Activated CD8-positive, alpha-beta memory T cell treated with anti-CD3 and anti-CD28 coated beads for 1 hour (primary cell): ENCODE measurements at places on chromosomes 4 and X.
A peak's percentile ranks its signal among the peaks of the same experiment; 100 is the strongest.

DNA sequence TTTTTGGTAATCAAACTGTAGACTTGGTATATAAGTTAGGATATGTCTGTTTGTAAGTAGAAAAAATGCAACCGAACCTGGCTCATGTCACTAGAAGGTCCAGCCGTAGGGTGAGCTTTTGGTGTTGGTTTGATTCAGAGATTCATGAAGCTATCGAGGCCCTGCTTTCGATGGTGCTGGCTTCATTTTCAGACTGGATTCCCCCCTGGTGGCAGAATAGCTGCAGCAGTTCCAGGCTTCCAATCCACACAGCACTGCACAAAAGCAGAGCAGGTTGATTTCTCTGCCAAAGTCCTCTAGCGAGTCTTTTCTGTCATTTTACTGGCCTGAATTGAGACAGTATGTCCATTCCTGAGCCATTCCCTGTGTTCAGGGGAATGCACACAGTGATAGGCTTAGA, 33.1 kb downstream of the PDK3 start:
- DNase-seq = no peak

- peak; percentile 27 for DNase-seq
These were observed 34.2 kb downstream of the WDR13 start for GRCh38 chrX:48631376-48632090.

- DNase-seq = no peak
These were observed 62.0 kb downstream of the AWAT2 start for GRCh38 chrX:69987691-69988090.

- no peak for DNase-seq
These were observed 1.1 kb downstream of the SOWAHB start for GRCh38 chr4:76896614-76897535.

GRCh38 chrX:139483699-139484098, 46.8 kb upstream of the F9 start:
- no peak for DNase-seq

- DNase-seq = no peak
These were observed 90.5 kb upstream of the TRIM2 start for GRCh38 chr4:153113838-153114105.

GRCh38 chrX:18534949-18535348, 109.5 kb downstream of the CDKL5 start:
- DNase-seq = no peak

DNA sequence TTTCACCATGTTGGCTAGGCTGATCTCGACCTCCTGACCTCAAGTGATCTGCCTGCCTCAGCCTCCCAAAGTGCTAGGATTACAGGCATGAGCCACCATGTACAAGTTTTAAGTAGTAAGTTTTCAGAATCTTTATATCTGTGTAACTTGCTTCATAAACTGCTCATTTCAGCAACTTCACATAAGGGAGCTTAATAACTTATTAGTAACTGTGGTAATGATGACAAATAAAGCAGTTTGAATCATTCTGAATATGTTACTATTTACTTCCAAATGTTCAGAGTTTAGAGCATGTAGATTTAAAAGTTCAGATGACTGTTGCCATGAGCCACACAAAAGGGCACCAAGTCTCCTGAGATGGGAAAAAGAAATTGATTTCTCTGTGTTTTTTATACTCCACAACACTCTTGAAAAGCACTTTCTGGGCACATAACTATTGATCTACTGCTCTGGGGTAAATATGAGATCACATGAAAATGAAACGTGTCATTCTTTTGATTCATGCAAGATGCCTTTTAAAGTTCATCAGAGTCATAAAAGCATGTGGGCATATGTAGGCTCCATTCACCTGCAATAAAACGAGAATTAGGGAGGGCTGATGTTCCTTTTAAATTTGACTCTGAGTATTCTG, 14.1 kb upstream of the CA5B start:
- DNase-seq = no peak

DNA sequence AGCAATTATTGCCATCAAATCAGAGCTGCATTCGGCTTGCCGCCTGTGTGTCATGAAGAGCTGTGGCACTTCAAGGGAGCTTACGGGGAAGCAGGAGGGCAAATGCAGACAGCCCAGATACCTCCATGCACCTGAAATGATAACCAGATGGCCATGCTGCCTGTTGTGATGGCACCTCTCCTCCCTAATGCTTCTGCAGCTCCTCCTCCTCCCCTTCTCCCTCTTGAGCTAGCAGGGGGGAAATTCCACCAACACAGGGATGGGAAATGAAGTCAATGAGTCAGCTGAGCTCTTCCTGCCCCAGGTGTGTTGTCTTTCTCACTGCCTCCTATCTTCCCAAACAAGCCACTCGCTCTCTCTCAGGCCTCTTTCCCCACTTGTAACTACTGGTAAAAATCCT, 565.0 kb downstream of the BCOR start:
- no peak for DNase-seq

DNA sequence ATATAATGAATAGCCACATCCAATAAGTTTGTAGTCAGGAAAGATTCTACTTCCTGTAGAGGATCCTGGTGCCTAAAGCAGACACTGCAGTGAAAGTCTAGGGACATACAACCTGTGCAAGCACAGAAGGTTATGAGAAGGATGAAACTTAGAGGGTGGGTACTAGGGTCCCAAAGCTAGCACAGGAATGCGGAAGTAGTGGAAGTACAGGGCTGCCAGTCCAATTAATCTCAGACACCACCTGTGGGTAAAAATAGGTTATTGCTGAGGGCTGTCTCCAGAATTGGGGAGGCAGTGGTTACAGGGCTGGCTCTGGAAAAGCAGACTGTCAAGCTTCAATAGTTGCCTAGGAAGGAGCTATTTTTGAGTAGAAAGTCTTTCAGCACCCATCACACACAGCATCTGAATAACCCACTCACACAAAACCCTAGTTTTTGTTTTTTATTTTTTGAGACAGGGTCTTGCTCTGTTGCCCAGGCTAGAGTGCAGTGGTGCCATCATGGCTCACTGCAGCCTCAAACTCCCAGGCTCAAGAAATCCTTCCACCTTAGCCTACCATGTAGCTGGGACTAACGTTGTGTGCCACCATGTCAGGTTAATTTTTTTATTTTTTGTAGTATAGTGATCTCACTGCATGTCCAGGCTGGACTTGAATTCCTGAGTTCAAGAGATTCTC, 50.8 kb upstream of the ELF2 start:
- no peak for DNase-seq

- no peak for DNase-seq
These were observed 25.1 kb downstream of the DDX60 start for GRCh38 chr4:168293386-168293975.

GRCh38 chr4:144599621-144600020, 46.3 kb upstream of the HHIP start:
- DNase-seq = no peak

- DNase-seq = peak; percentile 19
These were observed 33.7 kb upstream of the STX18 start for GRCh38 chr4:4575284-4576211.

DNA sequence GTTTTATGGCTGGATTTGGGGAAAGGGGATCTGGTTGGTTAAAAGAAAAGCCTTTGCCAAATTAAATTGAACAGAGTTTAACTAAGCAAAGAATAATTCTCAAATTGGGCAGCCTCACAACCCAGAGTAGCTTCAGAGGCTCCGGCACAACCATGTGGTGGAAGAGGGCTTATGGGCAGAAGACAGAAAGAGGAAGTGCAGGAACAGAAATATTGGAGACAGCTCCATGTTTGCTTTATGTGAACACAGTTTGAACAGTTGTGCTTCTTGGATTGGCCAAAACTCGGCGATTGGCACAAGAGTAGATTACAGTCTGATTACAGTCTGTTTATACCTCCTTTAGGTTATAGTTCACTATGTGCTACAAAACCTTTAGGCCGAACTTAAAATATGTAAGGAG, 562.7 kb downstream of the TRIML1 start:
- no peak for DNase-seq

GRCh38 chr4:143352720-143353119, 16.0 kb downstream of the GAB1 start:
- no peak for DNase-seq

- DNase-seq = no peak
These were observed 23.1 kb upstream of the ARMCX2 start for GRCh38 chrX:101682723-101683122.

- no peak for DNase-seq
These were observed 45.7 kb upstream of the HPF1 start for GRCh38 chr4:169803413-169803812.

DNA sequence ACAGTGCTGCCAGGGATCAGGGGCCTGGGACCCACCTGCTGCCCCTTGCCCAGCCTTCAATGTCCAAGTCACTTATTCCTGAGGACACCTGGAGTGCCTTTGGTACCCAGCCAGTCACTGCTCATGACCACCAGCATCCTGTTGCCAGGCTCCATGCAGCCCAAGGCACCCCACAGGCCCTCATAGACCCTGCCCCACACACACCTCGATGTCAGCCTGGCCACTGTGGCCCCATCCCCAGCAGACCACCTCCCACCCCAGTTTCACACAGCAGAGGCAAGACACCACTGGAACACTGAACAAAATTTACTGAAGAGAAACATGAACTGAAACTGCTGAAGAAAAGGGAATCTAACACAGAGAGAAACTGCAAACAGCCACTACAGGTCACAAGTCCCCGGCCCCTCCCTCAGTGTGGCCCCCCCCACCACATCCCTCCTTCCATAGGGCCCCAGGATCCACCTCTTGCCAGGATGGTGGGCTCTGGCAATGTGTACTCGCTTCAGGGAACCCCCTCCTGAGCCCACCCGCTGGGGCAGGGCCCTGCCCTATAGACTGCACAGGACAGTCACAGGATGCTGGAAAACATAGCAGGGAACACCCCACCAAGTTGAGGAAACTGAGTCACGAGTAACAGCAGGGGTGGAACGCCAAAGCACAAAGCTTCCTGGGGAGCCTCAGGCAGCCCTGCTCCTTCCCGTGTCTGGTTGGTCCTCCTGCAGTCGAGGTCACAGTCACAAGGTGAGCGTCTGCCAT, 5.2 kb downstream of the PNMA5 start:
- no peak for DNase-seq

- no peak for DNase-seq
These were observed 390.6 kb downstream of the GPM6A start for GRCh38 chr4:175421506-175421905.

- no peak for DNase-seq
These were observed 602 bp upstream of the SCARB2 start for GRCh38 chr4:76214177-76214675.
